NCI-H2227 treated with DMSO at 0.1 percent for 48 hours (cell line): ENCODE measurements at places on chromosomes 5 and 9.
A peak's percentile ranks its signal among the peaks of the same experiment; 100 is the strongest.

GRCh38 chr9:95735701-95736100 is 139.8 kb upstream of the ERCC6L2 start:
- DNase-seq, result no peak

- DNase-seq, result no peak
These were observed 651 bp downstream of the HRH2 start for GRCh38 chr5:175658299-175659145.

DNA sequence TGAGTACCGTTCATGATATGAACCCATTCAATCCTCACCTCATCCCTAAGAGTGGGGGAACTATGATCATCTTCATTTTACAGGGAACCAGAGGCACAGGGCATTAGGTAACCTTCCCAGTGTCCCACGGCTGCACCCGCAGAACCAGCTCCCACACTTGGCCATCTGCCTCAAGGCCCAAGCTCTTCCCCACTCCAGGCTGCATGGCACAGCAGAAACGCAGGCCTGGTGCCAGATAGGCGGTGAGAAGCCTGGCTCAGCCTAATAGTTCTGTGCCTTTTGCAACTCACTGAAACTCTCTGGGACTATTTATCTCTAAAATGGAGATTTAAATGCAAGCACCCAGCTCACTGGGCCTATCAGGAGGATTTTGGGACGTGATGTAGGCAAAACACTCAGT is 90.8 kb upstream of the ZNF618 start:
- DNase-seq, result no peak

DNA sequence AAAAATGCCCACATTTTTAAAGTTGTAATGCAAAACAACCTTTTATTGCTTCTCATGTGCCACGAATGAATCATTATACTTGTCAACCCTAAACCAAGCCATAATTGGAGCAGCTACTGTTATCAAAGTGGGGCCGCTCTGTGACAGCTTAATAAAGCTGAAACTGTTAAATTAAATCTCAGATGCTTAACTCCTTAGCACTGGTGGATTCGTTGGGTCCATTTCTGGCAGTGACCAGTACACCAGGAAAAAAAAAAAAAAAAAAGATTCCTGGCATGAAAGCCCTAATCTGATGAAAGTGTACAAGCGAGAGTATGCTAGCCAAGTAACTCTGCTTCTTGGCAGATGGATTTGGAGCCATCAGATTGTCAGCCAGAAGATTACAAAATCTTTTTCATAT is 164.8 kb downstream of the ZSWIM6 start:
- DNase-seq, result peak; percentile 77

DNA sequence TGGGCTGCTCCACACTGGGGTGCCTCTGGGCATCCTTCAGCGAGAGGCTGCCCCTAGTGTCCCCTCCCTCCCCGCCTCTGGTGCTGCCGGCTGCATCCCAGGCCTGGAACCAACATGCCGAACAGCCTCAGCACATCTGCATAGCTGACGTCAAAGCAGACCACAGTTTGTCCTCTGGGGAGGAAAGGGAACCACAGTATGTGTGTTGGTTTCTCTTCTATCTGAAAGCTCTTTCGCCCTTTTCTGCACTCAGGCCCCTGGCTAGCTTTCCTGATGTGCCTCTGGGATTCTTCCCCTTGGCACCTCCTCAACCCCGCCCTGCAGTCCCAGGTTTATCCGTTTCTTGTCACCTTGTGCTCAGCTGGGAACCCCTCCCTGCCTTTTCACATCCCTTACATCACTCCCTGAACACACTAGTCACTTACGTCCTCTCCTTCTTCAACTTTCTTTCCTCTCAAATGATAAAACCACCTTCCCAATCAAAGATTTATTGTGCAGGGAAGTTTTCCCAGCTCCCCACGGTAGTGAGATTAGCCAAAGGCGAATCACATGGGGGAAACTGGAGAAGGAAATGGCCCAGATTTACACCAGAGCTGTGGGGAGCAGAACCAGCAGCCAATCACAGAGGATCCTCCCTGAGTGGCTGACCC is 35.5 kb upstream of the B4GALT1 start:
- no peak for DNase-seq
